Pulmonary artery endothelial cell (primary cell): ENCODE measurements at places on chromosomes 1 and 21. TPM values are rescaled to one million over a fixed set of nuclear protein-coding genes. Genes with fewer than 3 reads are reported as not detected.

The PDXK gene
- 99.8 and 121 TPM in 2 replicates for total RNA-seq

The OR2L3 gene
- total RNA-seq, result not detected in 2 replicates

The S100A3 gene
- 0.66 and 0.85 TPM in 2 replicates for total RNA-seq

The SORT1 gene
- total RNA-seq, result 14.5 and 18.4 TPM in 2 replicates

The NEGR1 gene
- total RNA-seq, result 12.4 and 13.3 TPM in 2 replicates
